ENCODE measurements at places on chromosomes 7 and 10.

GRCh38 chr7:155001756-155002410, 1.0 kb downstream of the PAXIP1 start:
- DNase-seq = peak; percentile 16

- no peak for DNase-seq
These were observed 376.2 kb upstream of the TPK1 start for GRCh38 chr7:145212050-145212449.

GRCh38 chr7:322708-323111, 32.7 kb downstream of the FOXL3 start:
- DNase-seq = no peak

DNA sequence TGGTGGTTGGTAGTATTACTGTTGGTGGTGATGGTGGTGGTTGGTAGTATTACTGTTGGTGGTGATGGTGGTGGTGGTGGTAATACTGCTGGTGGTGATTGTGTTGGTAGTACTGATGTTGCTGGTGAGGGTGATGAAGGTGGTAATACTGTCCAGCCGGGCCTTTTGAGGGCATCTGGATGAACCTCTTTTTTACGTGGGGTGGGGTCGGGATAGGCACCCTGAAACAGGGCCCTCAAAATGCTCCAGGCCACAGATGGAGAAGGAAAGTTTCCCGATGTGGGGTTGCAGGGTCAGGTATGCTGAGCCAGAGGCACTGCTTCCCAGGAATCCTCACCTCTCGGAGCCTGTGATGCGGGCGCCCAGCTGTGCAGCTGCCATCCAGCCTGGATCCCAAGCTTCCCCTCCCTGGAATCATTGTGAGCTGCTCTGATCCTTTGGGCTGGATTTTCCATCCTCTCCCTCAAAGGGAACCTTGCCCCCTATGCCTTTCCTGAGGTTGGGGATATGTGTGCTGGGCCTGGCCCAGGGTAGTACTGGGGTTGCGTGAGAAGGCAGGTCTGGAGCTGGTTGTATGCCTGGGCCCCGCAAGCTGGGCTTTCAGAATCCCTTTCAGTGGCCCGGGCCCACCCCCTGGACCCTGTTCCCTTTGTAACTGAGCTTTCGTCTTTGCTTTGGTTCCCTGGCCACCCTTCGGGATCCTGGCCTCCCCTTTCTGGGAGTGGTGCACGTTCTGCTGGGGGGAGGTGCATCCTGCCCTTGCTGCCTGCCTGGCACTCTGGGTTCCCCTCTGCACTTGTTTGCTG, 43.3 kb downstream of the DOCK1 start:
- no peak for DNase-seq

GRCh38 chr10:71209731-71210541, 2.4 kb upstream of the UNC5B start:
- DNase-seq = no peak

DNA sequence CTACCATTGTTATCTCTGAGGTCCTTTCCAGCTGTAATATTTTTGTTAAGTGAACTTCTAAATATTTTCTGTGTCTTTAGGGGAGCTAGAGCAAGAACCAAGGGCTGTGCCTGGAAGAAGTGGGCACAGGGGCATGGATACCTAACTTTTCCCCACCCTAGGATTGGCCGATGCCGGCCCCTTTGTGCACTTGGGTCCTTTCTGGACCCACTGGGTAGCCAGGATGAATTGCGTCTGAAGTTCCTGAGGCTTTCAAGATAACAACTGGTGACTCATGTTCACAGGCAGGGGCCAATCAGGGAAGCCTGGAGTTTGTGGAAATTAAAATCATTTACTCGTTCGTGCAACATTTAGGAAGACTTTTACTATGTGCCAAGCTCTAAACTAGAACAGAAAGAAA, 758 bp downstream of the DPCD start:
- DNase-seq = peak; percentile 72

DNA sequence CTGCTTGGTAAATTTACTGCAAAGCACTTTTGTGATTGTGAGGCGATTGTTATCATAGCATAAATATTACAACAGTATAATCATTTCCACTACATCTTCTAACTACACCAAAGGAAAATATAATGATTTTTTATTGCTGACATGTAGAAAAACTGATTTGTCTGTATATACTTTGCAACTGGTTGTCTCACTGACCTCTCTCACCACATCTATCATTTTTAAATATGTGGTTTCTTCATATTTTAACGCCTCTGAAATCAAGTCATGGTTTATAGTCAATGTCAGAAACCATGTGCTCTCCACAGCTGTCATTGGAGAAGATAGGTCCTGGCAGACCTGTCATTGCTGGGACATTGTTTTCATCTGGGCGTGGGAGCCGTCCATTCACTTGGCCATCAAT, 315.4 kb upstream of the KLF6 start:
- no peak for DNase-seq

DNA sequence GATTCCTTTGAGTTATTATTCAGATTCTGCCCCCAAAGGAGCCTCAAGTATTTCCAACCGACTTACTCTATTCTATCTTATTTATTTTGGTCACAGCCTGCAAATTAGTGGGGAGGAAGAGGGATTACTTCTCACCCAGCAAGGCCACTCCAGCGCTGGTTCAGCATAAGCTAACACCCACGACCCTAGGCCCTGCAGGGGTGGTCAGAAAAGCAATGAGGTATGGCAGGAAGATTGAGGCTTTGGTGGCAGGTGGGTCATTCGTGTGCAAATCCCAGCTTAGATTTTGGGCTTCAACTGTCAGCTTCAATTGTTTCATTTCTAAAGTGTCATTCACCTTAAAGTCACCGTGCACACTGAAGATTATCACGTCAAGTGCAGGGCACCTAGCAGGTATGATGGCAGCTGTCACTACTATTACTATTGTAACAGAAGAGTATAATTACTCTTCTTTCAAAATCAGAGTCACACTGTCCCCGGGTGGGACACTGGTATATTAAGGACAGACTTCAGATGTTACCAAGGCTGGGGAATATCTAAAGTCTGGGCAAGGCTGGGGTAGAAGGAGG, 48.8 kb upstream of the OPTN start:
- no peak for DNase-seq

DNA sequence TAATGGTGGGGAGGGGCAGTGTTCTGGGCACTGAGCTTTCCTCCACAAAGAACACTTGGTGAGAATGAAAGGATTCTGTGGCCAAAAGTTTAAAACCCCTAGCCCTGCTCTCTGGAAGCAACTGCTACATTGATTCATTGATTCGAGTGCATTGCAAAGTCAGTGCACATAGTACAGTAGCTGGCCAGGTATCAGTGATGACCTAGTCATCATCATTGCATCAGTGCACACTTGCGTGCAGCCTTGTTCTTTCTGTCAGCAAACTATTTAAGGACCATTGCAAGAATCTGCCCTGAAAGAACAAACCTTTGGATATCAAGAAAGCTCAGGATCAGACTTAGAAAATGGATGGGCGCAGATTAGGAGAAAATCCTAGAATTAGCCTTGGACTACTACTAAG, 47.4 kb downstream of the CUL1 start:
- no peak for DNase-seq

- DNase-seq = no peak
These were observed 92.0 kb upstream of the FAM13C start for GRCh38 chr10:59454171-59454919.

DNA sequence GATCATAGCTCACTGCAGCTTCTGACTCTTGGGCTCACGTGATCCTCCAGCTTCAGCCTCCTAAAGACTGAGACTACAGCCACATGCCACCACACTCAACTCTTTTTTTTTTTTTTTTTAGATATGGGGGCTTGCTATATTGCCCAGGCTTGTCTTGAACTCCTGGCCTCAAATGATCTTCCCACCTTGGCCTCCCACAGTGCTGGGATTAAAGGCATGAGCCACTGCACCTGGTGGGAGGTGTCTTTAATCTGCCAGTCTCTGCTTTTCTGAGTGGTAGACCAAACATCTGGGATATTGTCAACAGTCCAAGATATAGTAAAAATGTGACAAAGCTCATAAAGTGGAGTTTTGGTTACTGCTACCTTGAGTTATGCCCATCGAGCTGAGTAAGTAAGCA, 104.9 kb upstream of the FOXP2 start:
- DNase-seq = no peak

DNA sequence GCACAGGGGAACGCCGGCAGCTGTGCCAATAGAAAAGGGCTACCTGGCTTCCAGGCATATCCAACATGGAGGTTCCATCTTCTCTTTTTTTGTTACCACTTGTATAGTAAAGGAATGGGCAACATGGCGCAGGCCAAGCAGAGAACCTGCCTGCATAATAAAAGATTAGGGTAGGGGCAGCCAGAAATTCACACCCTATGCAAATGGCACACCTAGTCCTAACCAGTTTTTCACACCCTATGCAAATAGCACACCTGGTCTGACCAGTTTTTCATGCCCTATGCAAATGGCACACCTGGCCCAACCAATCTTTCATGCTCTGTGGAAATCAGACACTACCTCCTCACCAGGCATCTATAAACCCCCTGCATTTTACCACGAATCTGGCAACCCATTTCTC, 369.5 kb downstream of the IPMK start:
- no peak for DNase-seq

- DNase-seq = no peak
These were observed 83.4 kb upstream of the ANLN start for GRCh38 chr7:36306222-36306621.

DNA sequence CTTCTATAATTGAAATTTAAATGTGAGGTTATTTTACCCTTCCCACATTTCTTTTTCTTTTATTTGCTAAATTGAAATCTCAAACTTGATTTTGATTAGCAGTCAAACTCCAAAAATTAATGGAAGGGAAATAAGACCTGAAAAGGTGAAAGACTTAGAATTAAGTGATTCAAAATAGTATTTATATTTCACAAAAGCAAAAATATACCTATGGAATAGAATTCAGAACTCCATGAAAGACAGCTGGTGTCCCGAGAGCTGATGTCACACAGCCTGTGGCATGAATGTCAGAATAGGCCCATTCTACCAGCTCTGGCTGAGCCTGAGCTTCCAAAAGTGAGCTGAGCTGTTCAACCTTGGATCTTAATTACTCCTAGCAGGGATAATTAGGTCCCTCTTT, at the start of gene FAM24A:
TSS of gene FAM24A (plus strand) at position 301 of the 400 bp plus-strand sequence. CDS start 1,025 bp downstream, outside the sequence.
- DNase-seq = no peak

GRCh38 chr7:127380479-127380878, 12.0 kb downstream of the ZNF800 start:
- no peak for DNase-seq

DNA sequence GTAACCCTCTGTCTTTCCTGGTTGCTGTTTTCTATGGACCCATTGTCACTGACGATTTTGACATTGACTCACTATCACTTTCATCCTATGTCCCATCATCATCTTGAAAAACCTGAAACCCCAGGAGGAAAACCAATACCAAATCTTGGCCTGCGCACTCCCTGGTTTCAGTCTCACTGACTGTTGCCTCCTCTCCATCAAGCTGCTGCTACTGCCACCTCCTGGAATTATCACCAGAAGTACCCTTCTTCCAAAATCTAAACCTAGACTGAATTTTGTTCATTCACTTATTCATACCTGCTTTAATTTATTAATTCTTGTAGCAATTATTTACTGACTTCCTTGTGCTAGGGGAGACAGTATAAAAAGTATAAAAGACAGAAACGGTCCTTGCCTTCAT, 44.5 kb upstream of the ACBD5 start:
- peak; percentile 28 for DNase-seq

DNA sequence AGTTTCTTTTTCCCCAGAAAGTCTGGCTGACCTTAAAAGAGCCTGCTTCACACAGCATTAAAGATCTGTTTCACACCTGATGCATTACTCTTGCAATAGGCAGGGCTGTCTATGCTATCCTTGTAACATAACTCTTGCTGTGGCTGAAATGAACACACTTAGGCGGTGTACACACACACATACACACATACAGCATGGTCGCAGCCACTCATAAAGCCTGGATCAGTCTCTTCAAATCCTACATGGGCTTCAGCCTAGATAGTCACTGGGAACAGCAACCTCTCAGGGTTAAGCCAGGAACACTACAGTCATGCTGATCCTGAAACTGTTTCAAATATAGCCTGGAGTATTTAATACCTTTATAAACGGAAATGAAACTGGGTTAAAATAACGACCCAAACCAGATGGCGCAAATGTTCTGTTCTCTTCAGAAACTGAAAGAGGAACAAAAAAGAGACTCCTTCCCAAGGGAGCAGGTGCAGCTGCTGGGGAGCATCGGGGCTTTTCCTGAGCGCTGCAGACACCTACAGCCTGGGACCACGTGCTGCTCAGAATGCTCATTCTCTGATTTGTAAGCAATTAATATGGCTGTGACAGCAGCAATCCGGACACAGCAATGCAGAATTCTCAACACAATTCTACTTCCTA, 61.0 kb upstream of the SFMBT2 start:
- no peak for DNase-seq

DNA sequence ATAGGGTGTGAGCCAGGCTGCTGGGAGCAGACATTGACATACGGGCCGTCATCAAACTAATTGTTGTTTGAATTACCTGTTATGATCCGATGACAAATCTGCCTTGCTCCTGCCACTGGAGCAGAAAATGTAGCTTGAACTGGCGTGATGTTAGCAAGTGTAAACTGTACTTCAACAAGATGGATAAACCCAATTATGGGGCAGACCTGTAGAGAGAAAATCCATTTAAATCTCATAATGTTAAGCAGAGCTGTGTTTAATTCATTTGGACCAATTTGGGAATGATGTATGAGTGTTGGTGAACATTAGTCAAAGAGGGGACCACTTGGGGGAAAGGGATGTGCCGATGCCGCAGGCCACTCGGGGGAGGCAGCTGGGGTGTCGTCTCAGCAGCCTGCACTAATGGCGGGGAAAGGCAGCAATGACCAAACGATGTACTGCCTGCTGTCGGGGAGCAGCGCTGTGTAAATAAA, 27.4 kb downstream of the TCF7L2 start:
- DNase-seq = no peak

- DNase-seq = no peak
These were observed 337.5 kb upstream of the KAT6B start for GRCh38 chr10:74488907-74489306.

DNA sequence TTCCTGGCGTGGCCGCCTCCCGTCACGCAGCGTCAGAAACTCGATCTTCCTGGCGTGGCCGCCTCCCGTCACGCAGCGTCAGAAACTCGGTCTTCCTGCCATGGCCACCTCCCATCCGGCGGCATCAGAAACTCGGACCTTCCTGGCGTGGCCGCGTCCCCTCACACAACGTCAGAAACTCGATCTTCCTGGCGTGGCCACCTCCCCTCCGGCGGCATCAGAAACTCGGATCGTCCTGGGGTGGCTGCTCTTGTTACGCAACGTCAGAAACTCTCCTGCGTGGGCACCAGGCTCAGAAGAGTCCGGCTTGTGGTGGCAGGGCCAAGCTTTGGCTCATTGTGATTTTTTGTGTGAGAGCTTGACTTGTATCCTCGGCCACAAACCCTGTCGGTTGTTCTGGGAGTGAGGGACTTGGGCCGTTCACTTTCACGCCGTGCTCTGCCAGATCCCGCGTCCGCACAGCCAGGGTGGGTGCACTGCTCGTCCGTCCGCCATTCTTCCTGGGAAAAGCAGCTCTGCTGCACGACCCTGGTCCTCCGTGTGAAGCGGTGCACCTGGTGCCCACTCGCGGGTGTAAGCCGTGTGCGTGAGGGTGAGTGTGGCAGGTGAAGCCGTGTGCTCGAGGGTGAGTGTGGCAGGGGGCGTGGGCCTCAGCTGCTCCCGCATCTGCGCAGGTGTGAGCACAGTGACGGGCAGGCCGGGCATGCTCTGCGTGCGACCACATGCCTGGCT, 49.4 kb upstream of the SUN1 start:
- DNase-seq = no peak
